Activated CD4-positive, alpha-beta T cell treated with anti-CD3 and anti-CD28 coated beads, Interleukin-2, Interleukin-6, amounts not matched to agents 100 ng/mL and 50 ng/mL, durations not matched to agents 16 hours and 8 hours (primary cell): ENCODE measurements at places on chromosomes 3 and 15.
A peak's percentile ranks its signal among the peaks of the same experiment; 100 is the strongest.

DNA sequence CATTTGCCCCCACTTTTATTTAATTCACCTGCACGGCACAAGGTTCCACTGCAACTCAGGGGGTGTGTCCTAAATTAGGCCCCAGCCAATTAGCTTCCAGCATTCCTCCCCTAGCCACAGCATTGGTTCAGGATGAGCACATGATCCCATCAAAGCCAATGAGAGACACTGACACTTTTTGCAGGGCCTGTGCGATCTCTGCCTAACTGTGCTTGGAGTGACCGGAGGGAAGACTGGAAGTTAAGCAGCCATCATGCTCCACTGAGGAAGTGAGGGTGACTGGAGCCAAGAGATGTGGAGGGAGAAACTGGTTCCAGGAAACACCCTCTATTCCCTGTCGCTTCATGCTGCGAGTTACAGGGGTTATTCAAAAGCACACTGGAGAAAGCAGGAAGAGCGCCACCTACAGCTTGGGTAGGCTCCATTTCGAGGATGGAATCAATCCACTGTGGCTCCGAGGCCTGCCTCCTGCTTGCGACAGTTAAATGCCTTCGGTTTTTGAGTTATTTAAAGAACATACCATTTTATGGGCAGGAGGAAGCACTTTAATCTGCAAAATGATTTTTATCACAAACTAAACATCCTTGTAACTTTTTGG is 122.2 kb upstream of the WNT5A start:
- no peak for DNase-seq

- no peak for DNase-seq
These were observed 24.4 kb downstream of the LARS2 start for GRCh38 chr3:45412763-45413162.

DNA sequence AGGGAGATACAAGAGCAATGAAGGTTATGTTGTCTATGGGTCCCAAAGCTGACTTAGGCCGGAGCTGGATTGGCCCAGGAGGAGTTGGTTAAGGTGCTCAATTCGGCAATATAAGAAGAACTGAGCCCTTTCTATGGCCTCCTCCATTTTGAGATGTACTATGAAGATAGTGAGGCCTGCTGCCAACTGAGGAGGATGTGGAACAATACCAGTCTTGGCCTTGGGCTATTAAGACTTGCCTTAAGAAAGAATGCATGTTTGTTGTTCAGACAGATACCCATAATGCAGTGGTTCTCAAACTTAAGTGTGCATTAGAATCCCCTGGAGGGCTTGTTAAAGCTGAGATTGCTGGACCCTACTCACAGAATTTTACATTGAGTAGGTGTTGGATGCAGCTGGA is 24.4 kb upstream of the LEKR1 start:
- no peak for DNase-seq

DNA sequence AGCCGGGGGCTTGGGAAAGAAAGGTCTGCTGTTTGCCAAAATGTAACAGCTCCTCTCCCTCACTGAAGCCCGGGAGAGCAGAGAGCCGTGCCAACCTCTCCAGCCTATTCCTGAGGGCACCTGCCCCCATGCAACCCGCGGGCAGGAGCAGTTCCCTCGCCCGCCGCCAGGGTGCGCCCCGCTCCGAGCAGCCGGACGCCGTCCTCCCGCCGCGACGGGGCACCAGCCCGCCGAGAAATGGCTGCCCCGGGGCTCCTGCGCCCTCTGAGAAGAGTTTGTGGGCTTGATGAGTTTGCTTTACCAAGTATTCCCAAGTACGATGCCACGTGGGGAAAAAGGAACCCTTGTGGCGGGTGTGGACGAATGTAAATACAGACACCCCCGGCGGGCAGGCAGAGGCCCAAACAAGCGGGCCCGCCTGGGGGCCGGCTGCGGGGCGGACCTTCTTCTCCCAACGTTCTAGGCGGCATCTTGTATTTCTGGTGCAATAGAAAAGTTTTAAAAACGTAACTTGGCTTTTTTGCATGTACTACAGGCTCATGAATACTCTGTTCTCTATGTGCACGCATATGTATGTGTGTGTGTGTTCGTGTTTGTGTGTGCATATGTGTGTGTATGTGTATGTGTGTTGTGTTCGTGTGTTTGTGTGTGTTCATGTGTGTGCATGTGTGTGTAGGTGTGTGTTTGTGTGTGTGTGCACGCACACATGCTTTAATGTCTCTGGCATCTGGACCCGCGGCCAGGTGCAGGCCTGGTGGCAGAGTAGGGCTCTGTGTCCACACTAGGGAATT is 162.9 kb downstream of the CHSY1 start:
- peak; percentile 89 for DNase-seq

- DNase-seq: no peak
These were observed 18.0 kb upstream of the RAP2B start for GRCh38 chr3:153144071-153144470.

DNA sequence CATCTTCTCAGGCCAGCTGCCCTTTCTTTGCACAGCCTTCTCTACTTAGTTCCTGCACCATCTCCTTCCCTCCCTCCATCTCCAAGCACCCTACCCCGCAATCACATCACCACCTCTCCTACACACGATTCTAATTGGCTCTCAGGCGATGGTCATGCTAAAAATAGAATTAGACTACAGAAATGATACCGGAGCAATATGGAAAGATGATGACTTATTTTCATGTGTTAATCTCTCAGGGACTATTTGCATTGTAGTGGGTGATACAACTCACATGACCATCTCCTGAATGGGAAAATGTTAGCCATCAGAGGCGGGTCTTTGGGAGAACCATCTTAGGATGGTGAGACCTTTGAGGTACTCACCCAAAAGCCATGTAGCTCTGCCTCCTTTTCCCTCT is 54.7 kb upstream of the PPARG start:
- no peak for DNase-seq

DNA sequence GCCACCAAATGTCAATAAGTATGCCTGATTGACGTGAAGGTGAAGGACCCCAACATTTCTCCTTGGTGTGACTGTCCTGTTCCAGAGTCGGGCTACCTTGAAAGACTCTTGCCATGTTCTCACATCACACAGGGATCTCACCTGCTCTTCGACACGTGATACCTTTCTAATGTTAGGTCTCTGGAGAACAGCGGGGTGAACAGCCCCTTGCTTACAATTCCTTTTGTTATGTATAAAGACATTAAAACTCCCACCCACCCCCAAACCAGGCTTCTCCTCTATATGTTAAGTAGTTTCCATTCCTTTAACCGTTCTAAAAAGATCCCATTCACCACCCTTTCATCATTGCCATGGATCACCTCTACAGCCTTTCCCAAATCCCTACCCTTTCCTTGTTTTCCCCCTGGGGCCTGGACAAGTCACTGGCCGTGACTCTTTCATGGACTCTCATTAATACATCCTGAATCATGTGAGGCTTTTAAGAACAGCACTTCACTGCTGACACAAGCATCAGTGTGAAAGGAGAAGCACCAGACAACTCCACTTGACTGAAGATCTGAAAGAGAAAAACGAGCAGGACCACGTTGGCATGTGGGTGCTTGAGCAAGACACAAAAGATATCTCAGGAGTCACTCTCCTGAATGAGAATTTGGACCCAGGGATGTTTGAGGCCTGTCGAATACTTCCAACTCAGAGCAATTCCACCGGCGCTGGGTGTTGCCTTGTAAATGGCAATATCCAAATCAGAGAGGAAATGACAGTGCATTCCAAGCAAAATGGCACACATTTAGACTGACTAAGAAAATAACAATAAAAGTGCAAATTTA is 115.0 kb downstream of the FOXP1 start:
- DNase-seq: no peak

GRCh38 chr3:64878362-64878761 is 190.6 kb upstream of the ADAMTS9 start:
- DNase-seq: no peak

DNA sequence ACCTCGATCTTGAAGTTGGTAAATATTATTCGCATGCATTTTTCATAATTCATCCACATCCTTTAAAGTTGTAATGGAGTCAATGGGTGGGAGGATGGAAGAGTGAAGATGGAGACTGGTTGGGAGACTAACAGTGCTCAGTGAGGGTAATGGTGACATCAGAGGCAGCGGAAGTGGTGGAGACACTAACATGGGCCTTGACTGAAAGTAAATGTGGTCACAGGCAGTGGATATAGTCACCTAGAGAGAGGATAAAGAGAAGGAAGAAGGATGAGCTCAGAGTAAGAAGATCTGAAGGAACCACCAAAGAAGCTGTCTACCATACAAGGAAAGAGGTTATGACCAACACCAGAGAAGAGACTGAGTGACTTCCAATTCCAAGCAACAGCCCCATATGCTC is 281.6 kb upstream of the STT3B start:
- peak; percentile 72 for DNase-seq

GRCh38 chr3:185818267-185818875 is 6.5 kb downstream of the IGF2BP2 start:
- DNase-seq: no peak

- peak; percentile 59 for DNase-seq
These were observed 532 bp downstream of the B4GALT4 start for GRCh38 chr3:119240101-119240590.

GRCh38 chr15:46858150-46858549 is 859.2 kb upstream of the SEMA6D start:
- DNase-seq: no peak

DNA sequence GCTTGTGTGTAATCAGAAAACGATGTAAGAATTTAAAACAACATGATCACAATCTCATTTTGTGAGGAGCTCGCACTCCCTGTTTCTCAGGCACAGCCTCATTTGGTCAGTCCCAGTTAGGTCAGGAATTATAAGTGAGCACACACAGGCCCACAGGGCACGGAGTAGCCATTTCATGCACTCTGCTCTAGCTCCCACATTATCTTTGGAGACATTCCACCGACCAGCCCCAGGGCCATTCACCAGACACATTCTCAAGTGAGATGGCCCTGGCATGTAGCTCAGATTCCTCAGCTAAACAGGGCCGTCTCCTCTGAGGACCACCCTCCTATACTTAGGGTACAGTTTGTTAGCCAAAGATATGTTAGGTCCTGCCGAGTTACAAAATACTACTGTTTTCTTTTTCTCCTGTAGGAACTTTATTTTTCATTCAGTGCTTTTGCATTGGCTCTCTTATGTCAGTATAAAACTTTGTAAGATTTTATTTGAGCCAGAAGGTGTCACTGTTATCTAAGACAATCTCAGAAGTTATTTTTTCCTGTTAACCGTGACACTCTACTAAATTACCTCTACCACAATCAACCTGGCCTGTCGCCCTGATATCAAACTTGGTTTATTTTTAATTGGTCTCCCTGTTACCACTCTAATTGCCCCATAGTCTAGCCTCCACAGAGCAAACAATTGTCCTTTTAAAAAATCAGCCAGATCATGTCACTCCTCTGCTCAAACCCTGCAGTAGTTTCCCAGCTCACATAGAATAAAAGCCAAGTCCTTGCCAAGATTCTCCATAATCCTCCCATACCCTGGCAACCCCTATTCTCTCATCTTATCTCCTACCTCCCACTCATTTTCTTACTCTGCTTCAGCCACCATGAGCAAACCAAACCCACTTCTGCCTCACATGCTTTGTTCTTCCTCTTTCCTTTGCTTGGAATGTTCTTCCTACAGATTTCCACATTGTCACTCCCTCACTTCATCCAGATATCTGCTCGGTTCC is 105.7 kb downstream of the PPP2R3A start:
- DNase-seq: peak; percentile 4

DNA sequence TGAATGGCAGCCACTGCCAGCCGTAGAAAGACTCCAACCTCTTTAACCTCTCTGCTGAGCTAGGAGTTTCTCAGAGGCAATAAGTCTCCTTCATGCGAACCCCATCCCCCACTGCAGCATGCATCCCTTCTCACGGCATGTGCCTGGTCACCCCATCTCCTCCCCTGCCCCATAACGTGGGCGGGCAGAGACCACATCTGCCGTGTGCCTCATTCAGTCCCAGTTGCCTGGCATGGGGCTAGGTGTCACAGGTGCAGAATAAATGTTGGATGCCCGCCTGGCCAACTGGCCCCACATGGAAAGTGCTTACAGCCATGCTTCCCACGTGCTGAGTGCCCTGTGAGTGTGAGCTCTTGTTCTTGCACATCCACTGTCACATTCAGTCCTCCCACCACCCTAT is 43.5 kb upstream of the NTRK3 start:
- DNase-seq: no peak

DNA sequence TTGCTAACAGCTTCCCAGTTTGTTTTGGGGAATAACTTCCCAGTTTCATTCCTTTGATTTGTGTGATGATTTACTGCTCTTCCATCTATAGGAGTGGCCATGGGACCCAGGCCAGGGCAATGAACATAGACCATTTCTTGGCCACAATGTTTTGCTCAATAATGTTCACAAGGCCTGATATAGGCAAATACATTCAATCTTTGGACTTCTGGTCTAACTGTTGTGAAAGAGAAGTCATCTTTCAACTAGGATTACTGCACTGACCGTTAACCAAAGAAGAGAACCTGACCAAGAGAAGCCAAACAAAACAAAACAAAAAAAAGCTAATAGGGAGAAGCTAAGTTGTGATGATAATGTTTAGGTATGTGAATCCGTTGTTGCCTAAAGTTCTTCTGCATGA is 221.8 kb upstream of the SUCLG2 start:
- DNase-seq: no peak

DNA sequence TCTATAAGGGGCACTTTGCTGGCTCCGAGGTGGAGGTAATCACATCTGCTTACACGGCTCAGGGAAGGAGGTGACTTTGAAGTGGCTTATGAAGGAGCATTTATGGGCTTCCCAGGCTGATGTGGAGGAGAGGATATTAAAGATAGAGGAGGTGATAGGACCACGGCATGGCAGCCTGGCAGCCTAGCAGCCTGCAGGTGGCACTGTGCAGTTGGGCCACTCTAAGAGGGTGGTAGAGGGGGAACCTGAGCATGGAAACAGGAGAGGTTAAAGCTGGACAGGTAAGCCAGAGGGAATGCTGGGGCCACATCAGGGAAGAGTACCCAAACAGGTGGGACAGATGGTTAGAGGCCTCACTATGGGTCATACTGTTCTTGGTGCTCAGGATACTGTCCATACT is 375.0 kb downstream of the WDR72 start:
- no peak for DNase-seq

GRCh38 chr3:98573181-98573728 is 20.2 kb downstream of the CPOX start:
- no peak for DNase-seq

- DNase-seq: no peak
These were observed 44.6 kb downstream of the TLE3 start for GRCh38 chr15:70053001-70053715.

GRCh38 chr3:182795389-182795782 is 2.1 kb downstream of the ATP11B start:
- peak; percentile 73 for DNase-seq

- no peak for DNase-seq
These were observed 26.0 kb downstream of the CPNE4 start for GRCh38 chr3:132008837-132009236.

- peak; percentile 34 for DNase-seq
These were observed 100.1 kb downstream of the RPL39L start for GRCh38 chr3:187039100-187039722.

- peak; percentile 65 for DNase-seq
These were observed 32.9 kb downstream of the CRYGS start for GRCh38 chr3:186511245-186511644.

GRCh38 chr3:160921020-160921635 is 165.1 kb downstream of the PPM1L start:
- DNase-seq: peak; percentile 16

- DNase-seq: no peak
These were observed 58.4 kb upstream of the ATP2C1 start for GRCh38 chr3:130835483-130835882.
